ENCODE measurements at places on chromosomes 7 and 10.

- no peak for DNase-seq
Observed at GRCh38 chr10:132151286-132151950, 35.3 kb upstream of the DPYSL4 start.

GRCh38 chr7:139730746-139731612 is 46.8 kb downstream of the HIPK2 start:
- no peak for DNase-seq

- DNase-seq: no peak
Observed at GRCh38 chr10:128896963-128897362, 570.1 kb upstream of the MGMT start.

DNA sequence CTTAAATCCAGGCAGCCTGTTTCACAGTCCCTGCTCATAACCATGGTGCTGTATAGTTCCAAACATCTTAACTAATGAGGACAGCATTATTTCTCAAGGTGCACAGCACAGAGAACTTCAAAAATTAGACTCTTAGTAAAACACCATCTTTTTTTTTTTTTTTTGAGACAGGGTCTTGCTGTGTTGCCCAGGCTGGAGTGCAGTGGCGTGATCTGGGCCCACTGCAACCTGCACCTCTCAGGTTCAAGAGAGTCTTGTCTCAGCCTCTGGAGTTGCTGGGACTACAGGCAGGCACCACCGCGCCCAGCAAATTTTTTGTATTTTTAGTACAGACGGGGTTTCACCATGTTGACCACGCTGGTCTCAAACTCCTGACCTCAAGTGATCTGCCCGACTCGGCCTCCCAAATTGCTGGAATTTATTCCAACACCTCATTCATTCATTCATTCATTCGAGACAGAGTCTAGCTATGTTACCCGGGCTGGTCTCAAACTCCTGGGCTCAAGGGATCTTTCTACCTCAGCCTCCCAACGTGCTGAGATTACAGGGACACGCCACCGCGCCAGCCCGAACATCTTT is 507 bp upstream of the TMEM254 start:
- no peak for DNase-seq

- no peak for DNase-seq
Observed at GRCh38 chr10:114766470-114766869, 55.1 kb upstream of the FHIP2A start.

- no peak for DNase-seq
Observed at GRCh38 chr10:114188001-114188400, 8.8 kb downstream of the TDRD1 start.

DNA sequence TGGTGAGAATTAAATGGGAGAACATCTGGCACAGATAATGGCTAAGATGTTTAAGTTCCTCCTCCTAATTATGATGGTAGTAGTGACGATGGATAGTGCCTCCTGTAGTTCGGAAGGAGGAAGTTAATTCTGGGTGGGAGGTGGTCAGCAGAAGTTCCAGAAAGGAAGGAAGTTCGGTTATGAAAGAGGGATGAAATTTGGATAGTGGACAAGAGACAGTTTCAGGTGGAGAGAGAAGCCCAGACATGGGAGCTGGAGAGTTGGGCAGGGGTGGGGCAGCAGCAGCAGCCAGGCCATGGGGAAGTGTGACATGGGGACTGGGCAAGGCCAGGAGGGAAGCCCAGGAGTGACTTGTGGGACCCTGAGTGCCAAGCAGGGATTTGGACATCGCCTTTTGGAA is 99.5 kb downstream of the CCNY start:
- DNase-seq: no peak

All from activated CD8-positive, alpha-beta memory T cell treated with anti-CD3 and anti-CD28 coated beads, Interleukin-2, amount 10 ng/mL, durations not matched to agents 7 days and 5 days (primary cell).